ENCODE measurements at places on chromosomes 6 and 20. TPM values are rescaled to one million over a fixed set of nuclear protein-coding genes. Genes with fewer than 3 reads are reported as not detected.
A peak's percentile ranks its signal among the peaks of the same experiment; 100 is the strongest.

GRCh38 chr6:42402184-42402583, 49.5 kb downstream of the TRERF1 start:
- H3K27ac ChIP-seq, result no peak overlapping the region
- peaks cover 3% of the 10 kb centered on the region for H3K4me1 ChIP-seq
- DNase-seq, result no peak
- no peaks in the 10 kb centered on the region for H3K27me3 ChIP-seq
- H3K4me3 ChIP-seq, result no peak overlapping the region

GRCh38 chr6:122289762-122290539, 109.5 kb upstream of the HSF2 start:
- DNase-seq, result no peak
- H3K4me1 ChIP-seq, result no peaks in the 10 kb centered on the region
- H3K27me3 ChIP-seq, result no peaks in the 10 kb centered on the region
- H3K36me3 ChIP-seq, result no peaks in the 10 kb centered on the region
- no peak overlapping the region for H3K27ac ChIP-seq

- H3K4me1 ChIP-seq, result no peaks in the 10 kb centered on the region
- H3K4me3 ChIP-seq, result no peak overlapping the region
- no peak overlapping the region for H3K27ac ChIP-seq
- no peaks in the 10 kb centered on the region for H3K36me3 ChIP-seq
These were observed 34.6 kb upstream of the SCUBE3 start for GRCh38 chr6:35178932-35179832.

- DNase-seq, result peak; percentile 52
- H3K27ac ChIP-seq, result peak overlapping the region; percentile 83
- H3K4me1 ChIP-seq, result no peaks in the 10 kb centered on the region
- no peak overlapping the region for H3K4me3 ChIP-seq
- no peaks in the 10 kb centered on the region for H3K27me3 ChIP-seq
- no peaks in the 10 kb centered on the region for H3K36me3 ChIP-seq
These were observed 535 bp downstream of the CCN5 start for GRCh38 chr20:44715499-44716308.

DNA sequence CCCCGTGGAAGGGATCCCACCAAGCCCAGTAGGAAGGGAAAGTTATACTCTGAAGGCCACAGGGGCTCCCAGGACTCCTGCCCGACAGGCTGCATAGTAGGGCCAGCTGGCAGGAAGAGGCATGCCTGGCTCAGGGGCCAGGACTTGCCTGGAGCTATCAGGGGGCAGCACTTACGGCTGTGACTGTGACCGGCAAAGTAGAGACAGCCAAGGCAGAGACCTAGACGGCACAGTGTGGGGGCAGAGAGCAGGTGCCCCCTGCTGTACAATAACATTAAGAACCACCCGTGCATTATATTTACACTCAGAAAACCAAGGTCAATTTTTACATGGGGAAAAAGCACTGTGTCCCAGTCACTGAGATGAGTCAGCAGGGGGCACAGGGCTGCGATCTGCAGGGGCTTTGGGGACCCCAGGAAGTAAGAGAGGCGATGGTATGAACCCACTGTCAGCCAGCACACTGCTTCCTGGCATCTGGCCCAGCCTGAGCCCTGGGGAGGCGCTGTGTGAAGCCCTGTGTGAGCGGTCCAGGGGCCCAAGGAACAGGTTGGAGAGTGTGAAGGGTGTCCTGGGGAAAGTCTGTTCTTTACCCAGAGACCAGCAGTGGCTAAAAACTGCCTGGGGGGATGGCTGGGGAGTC, 9.9 kb downstream of the CCDC167 start:
- no peaks in the 10 kb centered on the region for H3K36me3 ChIP-seq
- no peak overlapping the region for H3K4me3 ChIP-seq
- peaks cover 23% of the 10 kb centered on the region for H3K4me1 ChIP-seq
- no peaks in the 10 kb centered on the region for H3K27me3 ChIP-seq

Gene BMP6
- total RNA-seq, result 2.2 TPM

Gene BTBD9
- total RNA-seq, result 11.4 TPM

Gene NKX2-2
- not detected for total RNA-seq

Gene ADGRG6
- 12.6 TPM for total RNA-seq

Gene L3MBTL1
- total RNA-seq, result 9.0 TPM

Data from sigmoid colon (tissue), 7 donors.